ENCODE measurements at places on chromosomes 5 and 9.

DNA sequence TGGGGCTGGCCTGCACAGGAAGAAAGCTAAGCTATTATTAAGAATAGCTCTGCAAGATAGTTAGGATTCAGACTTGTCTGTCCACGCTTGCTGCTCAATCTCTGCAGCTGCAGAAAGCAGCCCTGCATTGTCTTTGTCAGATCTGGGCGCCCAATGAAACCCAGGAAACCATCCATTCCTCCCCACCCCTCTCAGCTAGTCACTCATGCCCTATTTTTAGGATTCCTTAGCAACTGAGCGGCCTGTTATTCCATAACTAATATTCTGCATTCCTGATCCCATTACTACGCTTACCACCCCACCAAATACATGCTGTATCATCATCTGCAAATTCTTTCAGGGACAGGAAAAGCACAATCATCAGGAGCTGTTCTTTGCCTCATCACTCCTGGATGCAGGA, 52.9 kb upstream of the APC start:
- H3K27ac ChIP-seq, result no peak overlapping the region
- H3K4me3 ChIP-seq, result no peak overlapping the region
- H3K4me1 ChIP-seq, result no peaks in the 10 kb centered on the region

- no peaks in the 10 kb centered on the region for H3K27me3 ChIP-seq
- peak overlapping the region; percentile 7 for H3K4me3 ChIP-seq
- no peak for DNase-seq
These were observed 978 bp upstream of the BRD3OS start for GRCh38 chr9:134024214-134024792.

DNA sequence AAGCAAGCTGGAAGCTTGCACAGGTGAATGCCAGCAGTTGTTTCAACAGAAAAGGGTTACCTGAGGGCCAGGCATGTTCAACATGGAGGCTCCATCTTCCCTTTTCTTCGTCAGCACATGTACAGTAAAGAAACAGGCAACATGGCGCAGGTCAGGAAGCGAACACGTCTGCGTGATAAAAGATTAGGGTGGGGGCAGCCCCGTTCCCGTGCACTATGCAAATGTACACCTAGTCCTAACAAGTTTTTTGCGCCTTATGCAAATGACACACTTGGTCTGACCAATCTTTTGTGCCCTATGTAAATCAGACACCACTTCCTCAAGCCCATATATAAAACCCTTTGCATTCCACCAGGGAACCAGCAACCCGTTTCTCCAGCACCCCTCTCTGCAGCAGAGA, 452.1 kb upstream of the PTPRD start:
- DNase-seq, result no peak
- no peaks in the 10 kb centered on the region for H3K36me3 ChIP-seq
- H3K27me3 ChIP-seq, result no peaks in the 10 kb centered on the region
- no peak overlapping the region for H3K27ac ChIP-seq
- no peaks in the 10 kb centered on the region for H3K4me1 ChIP-seq

DNA sequence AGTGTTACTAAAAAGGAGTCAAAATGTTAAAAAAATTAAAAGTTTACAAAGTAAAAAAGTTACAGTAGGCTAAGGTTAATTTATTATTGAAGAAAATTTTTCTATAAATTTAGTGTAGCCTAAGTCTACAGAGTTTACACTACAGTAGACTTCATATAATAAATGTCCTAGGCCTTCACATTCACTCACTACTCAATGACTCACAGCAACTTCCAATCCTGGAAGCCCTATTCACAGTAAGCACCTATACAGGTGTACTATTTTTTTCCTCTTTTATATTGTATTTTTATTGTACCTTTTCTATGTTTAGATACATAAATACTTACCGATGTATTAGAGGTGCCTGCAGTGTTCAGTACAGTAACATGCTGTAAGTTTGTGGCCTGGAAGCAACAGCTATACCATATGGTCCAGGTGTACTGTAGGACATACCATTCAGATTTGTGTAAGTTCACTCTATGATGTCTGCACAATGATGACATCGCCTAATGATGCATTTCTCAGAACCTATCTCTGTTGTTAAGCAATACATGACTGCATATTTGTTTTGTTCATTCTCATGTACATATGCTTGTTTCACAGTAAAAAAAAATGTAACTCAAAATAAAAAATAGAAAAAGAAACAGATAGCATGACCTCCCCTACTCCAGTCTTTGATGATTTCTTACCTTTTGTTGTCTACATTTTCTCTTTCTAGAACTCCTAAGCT, 64.7 kb downstream of the NR3C1 start:
- H3K4me3 ChIP-seq, result no peak overlapping the region
- H3K27me3 ChIP-seq, result no peaks in the 10 kb centered on the region
- no peak for DNase-seq
- peaks cover 33% of the 10 kb centered on the region for H3K36me3 ChIP-seq
- H3K4me1 ChIP-seq, result peaks cover 7% of the 10 kb centered on the region
- H3K27ac ChIP-seq, result no peak overlapping the region

DNA sequence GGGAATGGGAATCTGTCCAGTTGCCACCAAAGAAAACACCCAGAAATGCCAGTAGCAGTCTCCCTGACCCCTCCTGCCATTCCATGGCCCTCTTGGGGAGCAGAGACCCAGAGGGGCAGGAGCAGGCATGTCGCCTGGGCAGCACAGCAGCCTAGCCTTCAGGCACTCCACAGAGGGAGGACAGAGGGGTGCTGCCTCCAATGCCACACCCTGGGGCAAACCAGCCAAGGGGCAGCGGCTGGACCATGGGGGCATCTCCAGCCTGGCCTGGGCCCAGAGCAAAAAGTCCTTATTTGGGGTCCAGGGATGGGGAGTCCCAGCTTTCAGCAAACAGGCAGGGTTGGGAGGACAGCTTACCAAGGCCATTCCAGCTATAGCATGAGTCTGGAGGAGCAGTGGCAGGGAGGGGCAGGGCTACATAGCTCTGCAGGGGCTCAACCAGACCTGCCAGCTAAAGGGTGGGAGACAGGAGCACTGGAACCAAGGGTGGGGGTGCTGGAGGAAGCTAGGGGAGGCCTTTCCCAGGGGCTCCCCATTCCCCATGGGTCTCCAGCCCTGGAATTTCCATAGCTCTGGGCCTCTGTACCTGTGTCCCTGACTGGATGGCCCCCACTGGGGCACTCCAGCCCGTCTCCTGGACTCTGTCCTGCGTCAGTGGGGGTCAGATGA, 6.7 kb downstream of the BRD3 start:
- peaks cover 50% of the 10 kb centered on the region for H3K4me1 ChIP-seq
- no peak overlapping the region for H3K27ac ChIP-seq
- H3K27me3 ChIP-seq, result no peaks in the 10 kb centered on the region
- H3K36me3 ChIP-seq, result peaks cover 3% of the 10 kb centered on the region

DNA sequence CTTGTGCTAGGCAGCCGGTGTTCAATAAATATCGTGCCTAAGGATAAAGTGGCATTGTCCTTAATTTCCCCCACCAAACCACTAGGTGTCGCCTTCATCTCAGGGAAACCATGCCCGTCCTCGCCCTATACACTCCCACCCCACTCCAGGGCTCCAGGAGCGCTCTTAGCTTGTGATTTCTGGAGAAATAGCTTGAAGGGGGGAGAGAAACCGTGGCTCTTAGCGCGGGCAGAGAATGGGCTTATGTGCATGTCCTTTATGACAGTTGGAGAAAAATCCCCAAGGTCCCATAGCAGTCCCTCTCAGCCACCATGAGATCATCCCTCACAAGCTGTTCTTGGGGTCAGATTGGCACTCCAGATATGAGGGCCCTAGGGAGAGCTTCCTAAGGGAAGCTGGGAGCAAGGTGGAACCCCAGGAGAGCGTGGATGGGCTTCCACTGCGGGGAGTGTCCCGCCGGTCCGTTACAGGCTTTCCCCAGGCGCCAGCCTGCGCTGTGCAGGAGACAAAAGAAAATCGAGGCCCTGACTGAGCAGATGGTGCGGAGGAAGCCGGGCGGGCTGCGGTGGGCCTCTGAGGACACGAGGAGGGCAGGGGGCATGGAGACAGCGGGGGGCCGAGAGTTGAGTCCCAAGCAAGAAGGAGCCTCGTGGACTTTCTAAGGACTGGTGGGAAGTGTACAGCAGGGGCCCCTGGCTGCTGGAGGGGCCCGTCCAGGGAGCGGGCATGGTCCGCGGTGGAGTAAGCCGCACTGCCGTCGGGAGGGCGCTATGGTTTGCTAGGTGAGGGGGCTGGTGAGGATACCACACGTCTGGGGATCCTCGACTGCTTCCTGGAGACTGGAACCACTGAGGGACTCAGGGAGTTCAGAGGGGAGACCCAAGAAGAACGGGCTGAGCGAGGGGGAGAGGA, 750 bp upstream of the NPR2 start:
- H3K4me3 ChIP-seq, result no peak overlapping the region
- no peaks in the 10 kb centered on the region for H3K27me3 ChIP-seq
- DNase-seq, result peak; percentile 71
- peaks cover 7% of the 10 kb centered on the region for H3K4me1 ChIP-seq
- peaks cover 20% of the 10 kb centered on the region for H3K36me3 ChIP-seq

- DNase-seq, result no peak
- H3K27ac ChIP-seq, result no peak overlapping the region
- peaks cover 17% of the 10 kb centered on the region for H3K4me1 ChIP-seq
- no peaks in the 10 kb centered on the region for H3K27me3 ChIP-seq
These were observed 266.2 kb downstream of the ARHGAP26 start for GRCh38 chr5:143036146-143036927.

GRCh38 chr9:131282688-131283422, 6.5 kb upstream of the FAM78A start:
- peaks cover 29% of the 10 kb centered on the region for H3K4me1 ChIP-seq
- peak; percentile 42 for DNase-seq
- peaks cover 2% of the 10 kb centered on the region for H3K36me3 ChIP-seq

DNA sequence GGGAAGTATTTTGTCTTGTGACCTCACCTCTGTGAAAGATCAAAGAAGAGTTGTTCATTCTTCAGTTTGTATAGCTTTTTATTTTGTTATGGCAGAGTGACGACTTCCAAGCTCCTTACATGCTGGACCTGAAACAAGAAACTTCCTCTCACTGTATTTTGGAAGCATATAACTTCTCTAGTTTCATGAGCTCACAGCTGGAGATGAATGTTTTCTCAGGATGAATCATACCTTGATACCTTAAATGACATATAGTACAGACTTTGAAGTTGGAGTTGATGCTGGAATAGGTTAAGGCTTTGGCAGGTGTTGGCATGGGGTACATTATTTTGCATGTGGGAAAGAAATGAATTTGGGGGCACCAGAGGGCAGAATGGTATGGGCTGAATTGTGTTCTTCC, 112.5 kb downstream of the SLC25A46 start:
- no peaks in the 10 kb centered on the region for H3K27me3 ChIP-seq
- no peaks in the 10 kb centered on the region for H3K36me3 ChIP-seq
- H3K27ac ChIP-seq, result no peak overlapping the region
- no peak for DNase-seq
- H3K4me1 ChIP-seq, result no peaks in the 10 kb centered on the region

- no peaks in the 10 kb centered on the region for H3K36me3 ChIP-seq
- no peaks in the 10 kb centered on the region for H3K4me1 ChIP-seq
- H3K4me3 ChIP-seq, result no peak overlapping the region
These were observed 284.3 kb downstream of the CCDC171 start for GRCh38 chr9:15837079-15837679.

DNA sequence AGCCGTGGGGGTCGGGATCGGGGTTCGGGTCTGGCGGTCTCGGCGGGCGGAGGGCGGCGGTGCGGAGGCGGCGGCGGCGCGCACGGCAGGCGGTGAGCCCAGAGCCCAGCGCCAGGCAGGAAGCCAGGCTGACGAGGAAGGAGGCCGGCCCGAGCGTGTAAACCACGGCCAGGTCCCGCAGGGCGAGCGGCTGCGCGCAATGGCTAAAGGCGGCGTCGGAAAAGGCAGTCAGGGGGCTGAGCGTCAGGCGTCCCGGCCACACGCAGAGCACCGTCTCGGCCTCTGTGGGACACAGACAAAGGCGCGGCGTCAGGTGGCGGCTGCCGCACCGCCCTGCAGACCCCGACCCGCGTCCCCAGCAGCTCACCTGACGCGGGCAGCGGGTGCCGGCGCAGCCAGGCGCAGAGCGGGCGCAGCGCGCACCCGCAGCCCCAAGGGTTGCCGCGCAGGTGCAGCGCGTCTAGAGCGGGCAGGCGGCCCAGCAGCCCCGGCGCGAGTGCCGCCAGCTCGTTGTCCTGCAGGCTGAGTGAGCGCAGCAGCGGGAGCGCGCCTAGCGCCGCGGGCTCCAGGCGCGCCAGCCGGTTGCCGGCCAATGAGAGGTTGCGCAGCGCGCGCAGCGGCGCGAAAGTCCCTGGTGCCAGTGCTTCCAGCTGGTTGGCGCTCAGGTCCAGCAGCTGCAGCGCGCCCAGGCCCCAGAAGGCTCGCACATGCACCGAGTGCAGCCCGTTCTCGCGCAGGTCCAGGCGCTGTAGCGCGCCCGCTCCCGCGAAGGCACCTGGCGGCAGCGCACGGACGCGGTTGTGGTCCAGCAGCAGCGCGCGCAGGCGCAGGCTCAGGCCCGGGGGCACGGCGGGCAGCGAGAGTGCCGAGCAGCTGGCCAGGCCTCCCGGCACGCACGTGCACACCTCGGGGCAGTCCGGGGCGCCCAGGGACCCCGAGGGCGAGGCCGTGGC, 671 bp downstream of the LRRC26 start:
- peaks cover 4% of the 10 kb centered on the region for H3K4me1 ChIP-seq
- H3K36me3 ChIP-seq, result no peaks in the 10 kb centered on the region
- peak; percentile 30 for DNase-seq

GRCh38 chr5:50905996-50906570, 239.6 kb downstream of the PARP8 start:
- no peak overlapping the region for H3K27ac ChIP-seq
- no peaks in the 10 kb centered on the region for H3K36me3 ChIP-seq
- peaks cover 5% of the 10 kb centered on the region for H3K27me3 ChIP-seq
- no peak for DNase-seq
- H3K4me3 ChIP-seq, result no peak overlapping the region

GRCh38 chr9:27311184-27311583, 14.2 kb upstream of the EQTN start:
- DNase-seq, result no peak
- peaks cover 12% of the 10 kb centered on the region for H3K27me3 ChIP-seq
- H3K4me3 ChIP-seq, result no peak overlapping the region
- no peak overlapping the region for H3K27ac ChIP-seq

DNA sequence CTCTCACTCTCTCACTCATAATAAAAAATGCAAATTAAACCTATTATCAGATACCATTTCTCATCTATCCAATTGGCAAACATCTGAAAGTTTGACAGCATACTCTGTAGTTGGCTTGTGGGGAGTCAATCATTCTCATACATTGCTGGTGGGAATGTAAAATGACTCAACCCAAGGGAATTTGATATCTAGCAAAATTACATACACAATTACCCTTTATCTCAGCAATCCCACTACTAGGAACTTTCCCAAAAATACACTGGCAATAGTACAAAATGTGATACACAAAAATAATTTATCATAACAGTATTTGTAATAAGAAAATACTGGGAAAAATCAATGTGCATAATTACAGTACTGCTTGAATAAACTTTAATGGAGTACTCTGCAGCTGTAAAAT, 731.3 kb downstream of the DTWD2 start:
- no peak for DNase-seq
- H3K36me3 ChIP-seq, result no peaks in the 10 kb centered on the region
- no peaks in the 10 kb centered on the region for H3K4me1 ChIP-seq
- H3K27me3 ChIP-seq, result no peaks in the 10 kb centered on the region
- H3K27ac ChIP-seq, result no peak overlapping the region
- H3K4me3 ChIP-seq, result no peak overlapping the region

All from activated naive CD4-positive, alpha-beta T cell treated with anti-CD3 and anti-CD28 coated beads, Interleukin-2, amount 10 ng/mL, durations not matched to agents 7 days and 5 days (primary cell).